ENCODE measurements at places on chromosomes 7 and 10.

- DNase-seq: peak; percentile 23
These were observed at the start of gene PROSER2 for GRCh38 chr10:11823122-11823988. TSS of gene PROSER2 (plus strand) at chr10:11823356. CDS start at chr10:11852078, 28,722 bp downstream.

GRCh38 chr10:130739016-130739756 is 572.3 kb downstream of the TCERG1L start:
- DNase-seq: no peak

- no peak for DNase-seq
These were observed 177.9 kb downstream of the EBF3 start for GRCh38 chr10:129786216-129786615.

GRCh38 chr10:127011174-127011573 is 105.9 kb downstream of the DOCK1 start:
- DNase-seq: no peak

DNA sequence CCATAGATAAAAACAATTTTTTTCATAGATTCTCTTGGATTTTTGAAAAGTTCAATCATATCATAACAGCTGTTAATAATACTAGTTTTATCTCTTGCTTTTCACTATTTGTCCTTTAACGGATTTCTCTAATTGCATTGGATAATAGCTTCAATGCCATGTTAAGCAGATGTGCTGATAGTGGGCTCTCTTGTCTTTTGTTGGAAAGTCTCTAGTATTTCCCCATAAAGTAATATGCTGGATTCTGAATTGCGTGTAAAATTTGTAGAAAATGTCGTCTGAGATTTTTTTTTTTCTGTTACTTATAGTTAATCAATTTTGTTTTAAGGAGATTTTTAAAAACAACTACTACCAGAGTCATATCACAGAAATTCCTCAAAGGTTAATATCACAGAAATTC is 53.3 kb downstream of the TFPI2 start:
- DNase-seq: no peak

DNA sequence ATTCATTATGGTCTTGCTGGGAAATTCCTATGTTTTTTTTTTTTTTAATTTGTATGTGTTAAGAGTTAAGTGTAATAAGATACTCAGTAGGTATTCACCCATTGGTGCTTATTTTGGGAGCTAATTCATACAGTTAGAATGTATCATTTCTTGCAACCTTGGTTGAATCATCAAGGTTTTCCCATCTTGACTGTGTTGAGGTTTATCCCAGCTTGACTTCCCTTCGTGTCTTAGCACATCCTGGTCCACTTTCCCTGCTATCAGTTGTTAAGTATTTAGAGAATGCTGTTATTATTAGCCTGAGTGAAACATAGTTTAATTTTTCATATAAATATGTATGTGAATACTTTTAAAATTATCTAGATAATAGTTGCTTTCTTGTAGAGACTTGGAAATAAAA is 20.8 kb downstream of the RALA start:
- no peak for DNase-seq

DNA sequence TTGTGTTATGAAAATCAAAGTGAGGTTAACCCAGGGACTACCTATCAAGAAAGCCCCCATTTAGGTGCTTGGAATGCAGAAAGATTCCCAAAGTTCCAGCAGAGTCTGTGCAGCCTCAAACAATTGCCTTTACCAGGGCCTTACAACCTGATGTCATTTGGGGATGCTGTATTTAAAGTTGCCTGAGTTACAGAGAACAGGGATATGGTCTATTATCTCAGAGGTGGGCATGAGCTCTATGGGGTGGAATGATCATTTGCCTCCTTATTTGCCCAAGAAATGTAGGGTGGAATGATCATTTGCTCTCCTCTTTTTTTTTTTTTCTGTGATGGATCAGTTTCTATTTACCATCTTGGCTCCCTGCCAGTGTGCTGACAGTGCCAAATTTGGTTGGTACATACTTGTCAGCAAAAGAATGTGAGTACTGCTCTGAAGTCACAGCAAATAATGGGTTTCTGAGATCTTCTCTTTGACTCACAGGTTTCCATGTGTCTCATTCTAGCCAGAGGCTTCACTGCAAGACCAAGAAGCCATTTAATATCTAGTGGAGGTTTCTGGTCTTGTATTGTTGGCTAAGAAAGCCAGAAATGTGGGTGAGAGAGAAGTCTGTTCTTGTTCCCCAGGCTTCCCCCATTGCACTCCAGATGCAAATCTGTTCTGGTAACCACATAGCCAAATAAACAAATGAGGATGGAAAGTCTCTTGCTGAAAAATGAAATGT is 45.5 kb upstream of the ZNRF2 start:
- DNase-seq: peak; percentile 48

DNA sequence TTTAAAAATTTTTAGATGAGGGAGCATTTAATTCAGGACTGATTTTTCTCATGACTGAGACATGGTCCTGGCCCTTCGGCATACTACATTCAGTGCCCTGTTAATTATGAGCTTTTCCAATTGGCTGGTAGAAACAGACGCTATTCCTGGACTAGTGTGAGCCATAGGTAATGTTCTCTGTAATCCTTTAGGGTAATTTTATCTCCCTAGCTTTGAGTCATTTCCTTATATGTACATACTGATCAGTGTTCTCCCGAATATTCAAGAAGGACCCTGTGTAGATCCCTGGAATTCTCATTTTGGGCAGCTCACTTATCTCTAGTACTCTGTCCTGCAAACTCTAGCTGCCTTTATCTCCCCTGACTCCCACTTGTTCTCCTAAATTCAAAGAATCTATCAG is 92.6 kb upstream of the NPY start:
- DNase-seq: no peak

DNA sequence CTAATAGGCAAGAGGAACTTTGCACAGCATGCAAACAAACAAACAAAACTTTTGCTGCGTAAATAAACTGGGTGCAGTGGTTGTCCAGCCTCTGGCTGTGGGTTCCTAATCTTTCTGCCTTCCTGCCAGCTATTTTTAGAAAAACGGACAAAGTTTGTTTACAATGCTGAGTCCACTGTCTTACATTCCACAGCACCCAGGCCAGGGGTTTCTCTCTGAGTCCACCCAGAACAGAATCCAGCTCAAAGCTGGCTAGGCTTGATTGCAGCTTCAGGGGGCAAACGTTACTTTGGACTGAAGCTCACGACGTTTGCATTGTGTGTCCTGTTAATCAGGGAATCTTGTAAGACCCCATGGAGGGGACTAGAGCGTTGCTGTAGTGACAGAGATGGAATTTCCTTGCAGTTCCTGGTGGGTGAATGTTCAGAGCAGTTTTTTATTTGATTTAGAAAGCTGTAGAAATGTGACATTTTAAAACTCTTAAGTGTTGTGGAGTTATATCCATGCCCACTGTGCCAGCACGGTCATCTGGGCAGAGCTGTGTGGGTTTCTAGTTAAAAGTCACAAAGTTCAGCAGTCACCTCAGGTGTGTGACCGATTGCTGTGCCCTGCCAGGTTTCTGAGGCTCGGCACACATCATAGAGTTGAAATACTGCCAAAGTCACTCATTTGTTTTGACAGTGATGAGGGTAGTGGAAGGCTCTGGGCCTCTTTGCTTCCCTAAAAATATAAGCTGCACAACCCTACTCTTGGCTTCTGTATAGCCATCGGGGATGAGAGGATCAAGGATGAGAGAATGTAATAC is 247.0 kb downstream of the STK31 start:
- no peak for DNase-seq

DNA sequence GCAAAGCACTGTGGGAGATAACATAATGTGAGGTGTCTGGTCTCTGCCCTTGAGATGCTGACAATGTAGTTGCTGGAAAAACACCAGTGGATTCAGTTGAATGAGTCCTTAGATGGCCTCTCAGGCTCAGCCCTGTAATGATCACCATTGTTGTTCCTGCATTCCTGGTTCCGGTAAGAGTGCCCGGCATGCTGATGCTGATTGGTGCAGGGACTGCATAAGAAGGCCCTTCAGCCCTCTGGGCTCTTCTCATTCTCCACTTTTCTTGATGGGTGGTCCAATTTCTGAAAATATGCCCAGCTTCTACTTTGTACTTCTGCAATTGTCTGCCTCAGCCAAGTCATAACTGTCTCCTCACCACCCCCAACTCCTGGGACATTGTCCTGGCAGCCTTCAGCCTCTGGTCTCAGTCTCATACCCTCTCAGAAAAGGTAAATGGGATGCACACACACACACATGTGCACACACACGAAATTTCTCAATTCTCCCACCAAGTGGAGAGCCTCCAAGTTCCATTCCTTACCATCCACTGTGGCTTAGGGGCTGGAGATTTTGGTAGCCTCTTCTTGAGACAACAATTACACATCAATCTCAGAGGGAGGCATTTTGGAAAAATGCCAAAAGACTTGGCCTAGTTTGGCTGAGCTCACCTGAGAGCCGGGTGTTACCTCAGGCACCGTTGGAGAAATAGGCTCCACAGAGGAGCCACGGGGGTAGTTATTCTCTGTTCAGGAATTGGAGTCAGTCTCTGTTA is 314.9 kb downstream of the RPS24 start:
- DNase-seq: no peak

DNA sequence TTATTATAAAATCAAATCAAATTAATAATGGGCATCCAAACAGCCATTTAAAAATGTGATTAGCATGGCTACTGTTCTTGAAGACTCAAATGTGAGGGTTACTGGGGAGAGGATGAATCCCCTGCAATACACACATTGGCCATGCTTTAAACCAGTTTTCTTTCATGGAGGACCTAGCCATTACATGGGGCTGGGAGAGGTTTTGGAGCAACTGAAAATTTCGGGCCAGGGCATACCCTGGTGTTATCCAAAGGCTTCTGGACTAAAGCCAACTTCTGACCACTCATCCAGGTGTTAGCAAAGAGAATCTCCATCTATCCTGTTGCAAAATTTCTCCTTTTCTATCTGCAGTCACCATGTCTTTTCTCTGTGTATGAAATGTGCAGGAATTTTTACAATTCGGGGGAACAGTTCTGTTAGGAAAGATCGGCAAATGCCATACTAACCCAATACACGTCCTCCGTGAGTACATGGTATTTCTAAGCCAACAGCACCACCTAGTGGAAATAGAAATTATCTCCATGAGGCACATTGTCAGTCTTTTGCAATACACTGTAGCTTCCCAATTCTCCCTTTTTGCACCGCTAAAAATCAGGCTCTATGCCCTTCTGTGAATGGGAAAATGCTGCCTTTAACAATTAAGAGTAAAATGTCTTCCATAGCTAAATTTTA is 47.0 kb upstream of the ZNF107 start:
- peak; percentile 57 for DNase-seq

DNA sequence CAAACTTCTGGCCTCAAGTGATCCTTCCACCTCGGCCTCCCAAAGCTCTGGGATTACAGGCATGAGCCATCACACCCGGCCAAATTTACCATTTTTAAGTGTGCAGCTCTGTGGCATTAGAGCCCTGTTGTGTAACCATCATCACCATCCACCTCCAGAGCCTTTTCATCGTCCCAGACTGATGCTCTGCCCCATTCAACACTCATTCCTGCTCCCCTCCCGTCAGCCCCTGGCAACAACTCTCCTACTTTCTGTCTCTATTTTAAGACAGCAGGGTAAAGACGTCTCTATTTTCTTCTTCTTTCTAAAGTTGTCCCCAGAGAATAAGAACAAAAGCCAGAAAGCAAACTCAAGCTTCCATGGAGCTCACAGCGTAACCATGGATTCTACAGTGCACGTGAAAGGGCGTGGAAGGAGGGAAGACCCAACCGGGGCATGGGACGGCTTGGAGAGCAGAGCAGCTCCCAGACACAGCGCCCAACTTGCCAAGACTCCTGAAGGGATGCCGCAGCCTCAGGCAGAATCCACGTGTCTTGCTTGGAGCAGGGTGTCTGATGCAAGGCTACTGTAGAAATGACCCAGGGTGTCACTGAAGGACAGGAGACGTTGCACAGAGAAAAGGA is 42.7 kb upstream of the PITRM1 start:
- no peak for DNase-seq

GRCh38 chr10:52777414-52777813 is 4.8 kb upstream of the MBL2 start:
- no peak for DNase-seq

GRCh38 chr10:47246406-47247147 is 53.4 kb upstream of the GDF10 start:
- DNase-seq: no peak

GRCh38 chr7:25482631-25483030 is 254.3 kb upstream of the NPVF start:
- DNase-seq: no peak

GRCh38 chr7:28065721-28066285 is 114.8 kb downstream of the JAZF1 start:
- no peak for DNase-seq

DNA sequence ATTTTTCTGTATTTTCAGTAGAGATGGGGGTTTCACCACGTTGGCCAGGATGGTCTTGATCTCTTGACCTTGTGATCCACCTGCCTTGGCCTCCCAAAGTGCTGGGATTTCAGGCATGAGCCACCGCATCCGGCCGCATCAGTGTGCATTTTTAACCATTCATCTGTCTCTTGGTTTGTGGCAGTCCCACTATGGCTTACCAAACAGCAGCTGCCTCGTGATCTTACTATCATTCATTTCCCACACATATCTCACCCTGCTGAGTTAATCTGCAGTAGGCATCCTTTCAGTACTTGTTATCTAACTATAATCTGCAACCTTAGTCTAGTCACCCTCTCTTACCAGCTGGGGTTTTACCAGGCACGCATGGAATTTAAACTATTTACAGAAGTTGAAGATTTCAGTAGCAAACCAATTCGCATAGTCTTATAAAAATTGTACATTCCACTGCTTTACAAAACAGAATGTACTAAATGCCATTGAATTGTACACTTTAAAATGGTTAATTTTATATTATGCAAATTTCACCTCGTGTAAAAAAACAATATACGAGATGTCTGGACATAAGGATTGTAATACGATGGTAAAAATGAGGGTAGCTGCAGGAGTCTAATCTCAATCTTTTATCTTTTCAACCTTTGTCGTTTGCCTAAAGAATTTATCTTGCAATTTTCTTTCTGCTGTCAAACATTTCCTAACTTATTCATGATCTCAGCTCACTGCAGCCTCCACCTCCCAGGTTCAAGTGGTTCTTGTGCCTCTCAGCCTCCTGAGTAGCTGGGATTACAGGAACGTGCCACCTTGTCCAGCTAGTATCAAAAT is 4.6 kb upstream of the TBC1D12 start:
- DNase-seq: no peak

DNA sequence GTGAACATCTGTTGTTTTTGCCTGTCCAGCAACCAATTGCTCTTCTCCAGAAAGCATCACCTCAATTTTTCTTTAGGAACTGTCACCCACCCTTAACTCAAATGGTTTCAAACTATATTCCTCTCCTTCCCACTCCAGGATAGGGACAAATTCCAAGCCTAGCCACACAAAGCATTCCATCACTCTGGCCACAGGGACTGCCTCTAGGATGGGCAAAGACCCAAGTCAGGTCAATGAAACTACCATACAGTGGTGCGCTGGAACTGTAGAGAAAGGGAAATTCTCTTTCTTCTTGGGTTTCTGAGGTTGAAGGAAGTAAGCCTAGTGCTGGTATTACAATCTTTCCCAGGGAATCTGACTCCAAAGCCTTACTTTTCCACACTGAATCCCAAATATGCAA is 3.6 kb downstream of the MICU1 start:
- no peak for DNase-seq
